NCI-H1436 (cell line): ENCODE measurements at places on chromosomes 3 and 15.

GRCh38 chr3:56303487-56303886 is 164.8 kb downstream of the ERC2 start:
- DNase-seq: no peak

- no peak for DNase-seq
Measured at GRCh38 chr3:80890571-80890970, 870.9 kb downstream of the GBE1 start.

GRCh38 chr3:51999846-52000245 is 4.2 kb upstream of the RPL29 start:
- no peak for DNase-seq

- DNase-seq: no peak
Measured at GRCh38 chr3:31218082-31218481, 314.6 kb upstream of the STT3B start.

GRCh38 chr15:65660927-65661326 is 39.2 kb downstream of the SLC24A1 start:
- DNase-seq: no peak

- DNase-seq: no peak
Measured at GRCh38 chr3:134377896-134378295, 3.6 kb upstream of the AMOTL2 start.

GRCh38 chr3:99842826-99843589 is 25.3 kb downstream of the CMSS1 start:
- peak; percentile 27 for DNase-seq

DNA sequence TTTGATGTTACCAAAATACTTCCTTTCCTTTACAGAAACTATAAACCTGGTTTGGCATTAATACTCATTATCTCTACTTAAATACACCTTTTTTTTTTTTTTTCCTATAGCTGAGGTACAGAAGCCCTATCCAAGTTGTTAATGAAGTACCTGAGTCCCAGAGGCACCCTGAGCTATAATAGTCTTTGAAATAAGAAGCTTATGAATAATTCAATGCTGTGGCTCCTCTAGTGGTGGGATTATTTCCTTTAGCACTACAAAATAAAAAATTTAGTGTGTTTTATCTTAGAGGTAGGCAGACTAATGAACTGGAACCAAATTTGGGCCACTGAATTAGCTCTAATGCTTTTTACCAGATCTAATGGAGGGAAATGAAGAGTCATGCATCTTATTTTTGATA is 611.9 kb downstream of the EDEM1 start:
- DNase-seq: no peak

- no peak for DNase-seq
Measured at GRCh38 chr3:148319960-148320359, 377.7 kb upstream of the AGTR1 start.

DNA sequence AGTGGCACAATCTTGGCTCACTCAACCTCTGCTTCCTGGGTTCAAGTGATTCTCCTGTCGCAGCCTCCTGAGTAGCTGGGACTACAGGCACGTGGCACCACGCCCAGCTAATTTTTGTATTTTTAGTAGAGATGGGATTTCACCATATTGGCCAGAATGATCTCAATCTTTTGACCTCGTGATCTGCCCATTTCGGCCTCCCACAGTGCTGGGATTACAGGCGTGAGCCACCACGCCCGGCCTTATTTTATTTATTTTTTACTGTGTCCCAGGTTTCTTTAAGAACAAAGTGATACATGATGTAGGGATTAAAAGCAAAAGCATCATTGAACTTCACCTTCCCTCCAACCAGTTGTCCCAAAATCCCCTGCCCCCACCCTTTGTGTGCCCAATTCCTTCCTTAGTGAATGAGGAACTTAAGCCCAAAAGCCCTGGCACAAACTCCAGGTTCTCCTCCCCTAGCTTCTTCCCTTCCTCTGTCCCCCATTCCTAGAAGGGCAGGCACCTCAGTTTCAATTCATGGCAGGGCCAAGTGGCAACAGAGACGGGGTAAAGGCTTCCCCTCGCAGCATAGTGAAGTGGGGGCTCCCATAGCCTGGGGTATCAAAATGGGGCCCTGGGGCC is 23.7 kb upstream of the RPN1 start:
- DNase-seq: no peak

DNA sequence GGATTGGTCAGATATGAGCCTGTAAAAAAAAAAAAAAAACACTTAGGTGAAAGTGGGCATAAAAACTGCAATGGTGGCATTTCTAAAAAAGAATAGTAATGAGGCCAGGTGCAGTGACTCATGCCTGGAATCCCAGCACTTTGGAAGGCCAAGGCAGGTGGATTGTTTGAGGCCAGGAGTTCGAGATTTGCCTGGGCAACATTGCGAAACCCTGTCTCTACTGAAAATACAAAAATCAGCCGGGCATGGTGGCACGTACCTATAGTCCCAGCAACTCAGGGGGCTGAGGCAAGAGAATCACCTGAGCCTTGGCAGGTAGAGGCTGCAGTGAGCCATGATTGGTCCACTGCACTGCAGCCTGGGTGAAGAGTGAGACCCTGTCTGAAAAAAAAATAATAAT is 38.3 kb upstream of the BHLHE40 start:
- no peak for DNase-seq

DNA sequence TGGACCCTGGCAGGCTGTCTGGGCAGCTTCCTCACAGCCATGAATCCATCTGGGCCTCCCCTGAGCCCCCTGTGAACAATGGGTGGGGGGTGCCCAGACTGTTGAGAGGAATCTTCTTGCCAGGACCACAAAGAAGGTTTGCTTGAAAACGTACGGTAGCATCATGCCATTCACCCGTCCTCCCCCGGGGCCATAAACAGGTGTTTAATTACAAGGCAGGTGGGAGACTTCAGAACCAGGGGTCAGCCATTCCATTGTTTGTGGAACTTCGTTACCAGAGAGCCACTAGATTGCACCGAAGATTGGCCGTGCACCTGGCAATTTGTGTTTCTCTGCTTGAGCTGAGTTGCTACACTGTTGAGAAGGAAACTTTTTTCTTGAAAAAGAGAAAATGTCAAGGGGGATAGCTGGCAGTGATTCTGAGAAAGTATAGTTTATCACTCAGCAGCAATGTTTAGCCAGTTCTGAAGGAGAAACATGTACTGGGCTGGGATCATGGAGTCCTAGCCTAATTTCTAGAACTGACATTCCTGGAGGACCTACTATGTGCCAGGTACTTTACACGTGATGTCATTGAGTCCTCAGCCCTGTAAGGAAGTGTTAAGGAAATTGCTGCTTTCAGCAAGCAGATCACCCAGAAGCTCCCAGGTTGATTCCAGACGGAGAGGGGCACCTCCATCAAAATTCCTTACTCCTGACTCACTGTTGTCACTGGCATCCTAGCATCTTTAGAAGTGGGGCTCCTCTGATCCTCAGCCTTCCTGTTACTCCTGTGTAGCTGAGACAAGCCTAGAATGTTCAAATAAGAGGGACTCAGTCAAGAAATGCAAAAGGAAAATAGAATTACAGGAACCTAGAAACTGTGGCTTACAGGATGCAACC is 103.8 kb upstream of the UBE2E1 start:
- peak; percentile 1 for DNase-seq

DNA sequence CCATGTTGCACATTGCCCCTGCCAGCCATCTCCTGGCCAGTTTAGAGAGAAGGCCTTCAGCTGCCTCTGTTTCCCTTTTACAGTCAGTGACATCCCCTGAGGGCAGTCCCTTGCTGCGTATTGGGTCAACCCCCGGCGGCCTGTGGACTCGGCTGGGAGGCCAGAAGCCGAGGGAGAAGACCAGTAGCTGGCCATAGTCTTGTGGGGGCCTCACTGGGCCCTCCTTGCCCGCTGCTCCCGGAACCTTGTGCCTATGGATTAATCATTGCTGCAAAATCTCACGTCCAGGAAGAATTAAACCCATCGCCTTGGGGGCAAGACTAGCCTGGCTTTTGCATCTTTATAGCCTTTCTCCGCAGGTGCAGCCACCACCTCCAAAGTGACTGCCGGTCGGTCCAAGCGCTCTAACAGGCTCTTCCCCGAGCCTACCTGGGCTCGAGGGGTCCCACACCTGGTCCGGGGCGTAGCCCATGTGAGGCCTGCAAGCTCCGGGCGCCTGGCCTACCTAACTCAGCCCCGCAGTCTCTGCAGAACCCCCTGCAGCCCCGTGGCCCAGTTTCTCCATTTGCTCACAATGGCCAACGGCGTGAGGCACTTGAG is 870 bp upstream of the CHAC1 start:
- DNase-seq: no peak

DNA sequence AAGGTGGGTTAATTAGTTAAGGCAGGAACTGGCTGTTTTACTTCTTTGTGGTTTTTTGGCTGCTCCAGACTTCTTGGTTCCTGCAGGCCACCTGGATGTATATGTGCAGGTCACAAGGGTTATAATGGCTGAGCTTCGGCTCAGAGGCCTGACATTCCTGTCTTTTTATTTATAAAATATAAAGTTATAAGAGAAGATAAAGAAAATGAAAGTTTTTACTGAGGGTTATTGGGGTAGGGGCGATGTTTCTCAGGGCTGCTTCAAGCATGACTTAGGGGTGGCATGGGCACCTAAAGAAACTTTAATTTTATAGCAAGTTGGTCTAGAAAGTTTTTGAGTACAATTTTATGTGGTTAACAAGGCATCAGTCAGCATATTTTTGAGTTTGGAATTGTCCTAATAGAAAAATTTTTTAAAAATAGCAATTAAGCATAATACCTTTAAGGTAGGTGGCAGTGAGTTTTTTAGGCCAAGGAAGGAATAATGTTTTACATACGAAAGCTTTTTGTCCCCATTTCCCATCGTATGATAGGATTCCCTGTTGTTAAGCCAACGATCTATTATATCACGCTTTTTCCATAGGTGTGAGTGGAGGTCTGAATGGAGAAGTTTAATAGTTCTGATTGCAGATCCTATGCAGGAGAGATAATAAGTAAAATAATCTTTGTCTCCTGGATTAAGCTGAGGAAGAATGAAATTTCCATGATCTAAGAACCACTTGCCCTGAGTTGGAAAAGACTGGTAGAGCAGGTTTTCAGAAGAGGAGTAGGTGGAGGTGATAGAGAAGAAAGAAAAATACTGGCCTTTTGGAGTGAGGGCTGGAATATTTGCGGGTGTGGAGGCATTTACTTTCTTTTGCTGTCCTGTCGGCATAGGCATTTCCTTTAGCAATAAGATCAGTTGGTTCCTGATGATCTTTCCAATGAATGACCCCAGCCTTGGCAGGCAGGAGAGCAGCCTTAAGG is 10.1 kb downstream of the STRIT1 start:
- DNase-seq: no peak

DNA sequence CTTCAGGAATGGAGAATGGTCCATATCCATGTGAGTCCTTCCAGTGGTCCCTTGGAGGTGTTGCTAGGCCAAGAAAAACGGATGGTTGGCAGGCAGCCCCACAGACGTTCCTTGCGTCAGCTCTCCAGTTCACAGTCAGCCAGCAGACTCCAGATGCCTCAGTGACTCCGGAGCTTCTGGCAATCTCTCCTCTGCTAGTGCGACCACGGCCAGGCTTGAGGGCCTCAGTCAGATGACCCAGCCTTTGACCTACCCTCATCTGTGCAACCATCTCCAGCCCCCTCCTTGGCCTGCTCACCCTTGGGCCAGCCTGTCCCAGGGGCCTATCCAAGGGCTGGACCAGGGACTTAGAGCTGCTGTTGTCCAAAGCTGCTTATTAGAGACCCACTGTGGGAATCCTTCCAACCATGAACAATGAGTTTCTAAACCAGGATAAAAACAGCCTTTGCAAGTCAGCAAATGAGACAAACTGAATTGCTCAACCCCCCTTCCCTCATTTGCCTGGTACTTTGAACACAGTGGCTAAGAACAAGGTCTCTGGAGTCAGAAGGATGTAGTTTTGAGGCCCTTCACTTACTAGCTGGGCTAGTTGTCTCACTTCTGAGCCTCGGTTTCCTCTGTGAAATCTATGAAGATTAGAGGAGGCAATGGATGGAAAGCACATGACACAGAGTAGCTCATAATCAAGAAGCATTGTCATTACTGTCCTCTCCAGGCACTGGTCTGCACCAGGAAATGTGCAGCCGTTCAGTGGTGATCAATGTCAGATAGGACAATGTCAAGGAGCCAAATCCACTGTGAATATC is 44.8 kb downstream of the ANP32A start:
- no peak for DNase-seq

GRCh38 chr3:46209746-46210470 is 1.8 kb upstream of the CCR1 start:
- no peak for DNase-seq

- no peak for DNase-seq
Measured at GRCh38 chr15:65949491-65949890, 80.2 kb downstream of the RAB11A start.

DNA sequence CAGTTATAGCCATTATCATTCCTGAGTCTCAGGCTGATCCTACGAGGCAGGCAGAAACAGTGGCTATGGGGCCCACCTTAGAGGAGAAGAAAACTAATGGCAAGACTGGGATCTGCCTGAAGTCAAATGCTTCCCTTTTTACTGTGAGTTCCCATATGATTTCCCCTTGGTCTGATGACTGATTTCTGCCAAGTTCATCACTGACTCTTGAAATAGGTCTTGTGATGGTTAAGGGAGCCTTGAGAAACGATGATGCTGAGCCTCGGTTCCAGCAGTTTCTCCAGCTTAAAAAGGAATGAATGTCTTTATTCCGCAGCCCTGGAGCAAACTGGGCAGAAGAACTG is 29.4 kb upstream of the LDHAL6B start:
- DNase-seq: no peak

GRCh38 chr15:89121414-89121813 is 33.2 kb downstream of the ABHD2 start:
- no peak for DNase-seq

- DNase-seq: no peak
Measured at GRCh38 chr3:99570061-99570460, 68.3 kb upstream of the COL8A1 start.

DNA sequence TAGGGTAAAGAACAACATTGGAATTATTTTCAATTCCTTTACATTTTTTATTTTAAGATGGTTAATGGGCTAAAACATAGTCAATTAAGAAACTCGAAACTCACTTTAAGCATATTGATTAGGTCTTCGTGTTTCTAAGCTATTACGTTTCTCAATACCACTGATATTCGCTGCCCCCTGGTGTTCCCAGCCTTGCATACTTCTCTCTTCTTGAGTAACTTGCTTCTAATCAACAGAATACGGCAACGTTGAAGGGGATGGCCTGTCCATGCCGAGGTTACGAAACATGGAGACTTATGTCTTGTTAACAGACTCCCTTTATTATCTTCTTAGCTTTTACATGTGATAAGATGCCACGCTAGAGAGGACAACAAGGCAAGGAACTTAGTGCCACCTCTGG is 43.6 kb downstream of the ROBO1 start:
- no peak for DNase-seq

DNA sequence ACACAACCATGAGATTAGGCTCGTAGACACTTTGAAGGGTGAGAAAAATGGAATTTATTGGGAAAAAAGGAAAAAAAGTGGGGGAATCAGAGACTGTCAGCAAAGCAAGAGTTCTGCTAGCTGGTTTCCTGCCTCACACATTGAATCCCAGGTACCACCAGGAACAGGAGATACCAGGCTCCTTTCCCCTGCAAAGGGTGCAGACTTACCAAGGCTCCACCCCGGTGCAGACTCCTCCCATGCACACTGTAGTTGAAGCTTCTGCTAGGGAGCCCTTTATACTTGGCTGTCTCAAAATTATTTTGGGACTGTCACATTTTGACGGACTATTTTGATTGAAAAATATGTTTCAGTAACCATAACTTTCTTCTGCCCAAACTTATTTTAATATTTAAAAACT is 819.9 kb upstream of the GBE1 start:
- no peak for DNase-seq

- no peak for DNase-seq
Measured at GRCh38 chr15:41073028-41073427, 43.1 kb downstream of the INO80 start.
